Cerebellum (tissue), 4 donors: ENCODE measurements at places on chromosomes 6 and 20.
A peak's percentile ranks its signal among the peaks of the same experiment; 100 is the strongest.

DNA sequence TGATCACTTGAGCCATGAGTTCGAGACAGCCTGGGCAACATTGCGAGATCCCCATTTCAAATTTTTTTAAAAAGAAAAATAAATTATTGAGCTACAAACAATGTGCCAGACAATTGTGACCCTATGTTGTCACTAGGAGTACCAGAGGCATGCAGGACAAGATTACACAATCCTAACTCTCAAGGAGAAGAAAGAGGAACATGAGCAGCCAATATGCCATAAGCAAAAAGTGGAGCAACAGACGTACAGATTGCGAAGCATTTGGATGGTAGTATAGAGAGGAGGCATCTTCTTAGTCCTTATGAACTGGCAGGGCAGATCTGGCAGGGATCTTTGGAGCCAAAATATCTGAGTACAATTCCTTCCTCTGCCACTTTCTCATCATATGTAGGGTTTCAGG, 156.4 kb downstream of the OR2B2 start:
- no peak for DNase-seq

GRCh38 chr6:53795702-53796450, 1.1 kb downstream of the LRRC1 start:
- peak; percentile 19 for DNase-seq

DNA sequence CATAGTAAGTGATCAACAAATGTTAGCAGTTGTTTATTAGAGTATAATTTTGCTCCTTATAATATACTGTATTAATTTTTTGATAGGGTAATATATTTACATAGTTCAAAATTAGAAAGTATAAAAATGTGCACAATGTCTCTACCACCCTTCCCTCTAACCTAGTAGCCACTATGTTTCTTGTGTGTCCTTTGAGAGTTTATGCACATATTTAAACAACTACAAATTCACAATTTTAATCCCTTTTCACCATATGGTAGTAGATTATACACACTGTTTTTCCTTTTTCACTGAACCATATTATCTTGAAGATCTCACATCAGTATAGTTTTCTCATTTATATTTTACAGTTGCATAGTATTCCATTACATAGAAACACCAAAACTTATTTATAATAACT, 194.9 kb downstream of the ASCC3 start:
- no peak for DNase-seq

- DNase-seq, result peak; percentile 98
These were observed at the start of gene KIZ for GRCh38 chr20:21125849-21126580. Gene KIZ, plus strand, starts transcription at chr20:21126082. Its CDS starts 34 bp downstream, at chr20:21126116.

- DNase-seq, result peak; percentile 54
These were observed at the start of gene ATP9A for GRCh38 chr20:51767867-51768758. Gene ATP9A, minus strand, starts transcription at chr20:51768390. Its CDS starts 21 bp downstream, at chr20:51768369.

DNA sequence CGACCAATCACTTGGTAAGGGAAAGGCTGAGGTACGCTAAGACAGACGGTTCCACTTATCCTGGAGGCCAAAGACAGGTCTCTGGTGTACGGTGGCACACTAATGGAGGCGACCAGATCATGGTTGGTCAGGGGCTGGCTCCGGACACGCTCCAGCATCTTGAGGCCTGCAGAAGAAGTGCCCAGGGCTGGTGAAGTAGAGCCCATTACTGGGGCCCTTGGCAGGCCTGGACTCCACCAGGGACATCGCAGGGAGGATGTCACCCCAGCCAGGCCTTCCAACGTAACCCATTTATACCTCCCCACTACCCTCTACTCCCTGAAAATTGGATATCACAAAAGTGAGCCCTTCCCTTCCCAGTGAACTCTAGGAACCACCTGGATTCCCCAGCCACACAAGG, 16.2 kb downstream of the KHDC1L start:
- DNase-seq, result no peak

GRCh38 chr6:15368186-15368585, 122.3 kb downstream of the JARID2 start:
- no peak for DNase-seq

DNA sequence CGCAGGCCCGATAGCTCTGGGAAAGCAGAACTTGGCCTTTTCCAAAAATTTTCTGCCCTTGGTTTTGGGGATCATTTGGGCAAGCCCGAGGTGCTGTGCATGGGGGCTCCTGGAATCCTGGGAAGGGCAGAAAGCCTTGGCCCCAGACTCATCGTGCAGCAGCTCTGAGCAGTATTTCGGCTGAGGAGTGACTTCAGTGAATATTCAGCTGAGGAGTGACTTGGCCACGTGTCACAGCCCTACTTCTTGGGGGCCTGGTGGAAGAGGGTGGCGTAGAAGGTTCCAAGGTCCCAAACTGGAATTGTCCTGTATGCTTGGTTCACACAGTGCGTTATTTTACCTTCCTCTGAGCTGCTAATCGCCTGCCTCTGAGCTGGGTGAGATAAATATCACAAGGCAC, 1.1 kb upstream of the BMP2 start:
- no peak for DNase-seq

- no peak for DNase-seq
These were observed 84.6 kb downstream of the DCDC2 start for GRCh38 chr6:24273096-24273870.

DNA sequence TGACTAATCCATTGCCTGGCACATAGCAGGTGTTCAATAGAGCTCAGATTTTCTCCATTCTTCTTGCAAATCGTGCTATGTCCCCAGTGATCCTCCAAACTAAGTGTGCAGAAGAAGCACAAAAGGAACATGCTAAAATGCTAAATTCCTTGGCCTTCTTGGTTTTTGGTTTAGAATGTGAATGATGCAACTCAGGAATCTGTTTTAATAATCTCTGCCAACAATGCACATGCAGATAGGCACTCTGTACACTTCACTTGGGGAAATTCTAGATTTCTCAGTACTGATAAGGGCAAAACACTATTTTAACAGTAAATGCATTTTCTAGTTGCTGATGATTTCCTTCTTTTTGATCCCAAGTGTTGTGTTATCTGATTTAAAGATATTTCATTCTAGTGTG, 35.2 kb downstream of the SLC22A1 start:
- DNase-seq, result no peak

- DNase-seq, result no peak
These were observed 235.3 kb upstream of the NRSN1 start for GRCh38 chr6:23890543-23891227.

GRCh38 chr20:58340853-58341252, 31.3 kb downstream of the RAB22A start:
- DNase-seq, result no peak

- no peak for DNase-seq
These were observed 51.5 kb upstream of the KIF25 start for GRCh38 chr6:167946007-167946406.

- DNase-seq, result peak; percentile 55
These were observed 76.2 kb downstream of the LYRM2 start for GRCh38 chr6:89562093-89562973.

DNA sequence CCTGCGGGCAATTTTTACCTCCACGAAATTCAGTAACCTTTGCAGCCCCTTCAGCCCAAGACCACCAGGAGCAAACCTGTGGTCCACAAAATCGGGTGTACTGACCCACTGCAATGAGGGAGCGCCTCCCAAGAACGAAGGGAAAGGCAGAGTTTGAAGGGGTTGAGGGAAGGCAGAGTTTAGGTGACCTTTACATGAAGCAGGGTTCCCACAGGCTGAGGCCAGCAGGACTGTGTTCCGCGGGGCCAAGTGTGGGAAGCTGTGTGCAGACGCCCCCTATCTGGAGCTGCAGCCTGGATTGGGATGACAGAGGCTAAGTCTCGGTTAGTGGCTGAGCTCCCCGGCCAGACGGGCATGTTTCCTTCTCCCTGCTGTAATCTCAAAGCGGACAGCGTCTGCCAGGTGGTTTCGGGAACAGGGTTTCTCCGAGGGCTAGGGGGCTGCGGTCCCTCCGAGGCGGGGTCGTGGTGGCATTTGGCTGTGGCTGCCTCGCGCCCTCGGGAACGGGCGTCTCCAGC, 826 bp upstream of the PYGB start:
- no peak for DNase-seq

DNA sequence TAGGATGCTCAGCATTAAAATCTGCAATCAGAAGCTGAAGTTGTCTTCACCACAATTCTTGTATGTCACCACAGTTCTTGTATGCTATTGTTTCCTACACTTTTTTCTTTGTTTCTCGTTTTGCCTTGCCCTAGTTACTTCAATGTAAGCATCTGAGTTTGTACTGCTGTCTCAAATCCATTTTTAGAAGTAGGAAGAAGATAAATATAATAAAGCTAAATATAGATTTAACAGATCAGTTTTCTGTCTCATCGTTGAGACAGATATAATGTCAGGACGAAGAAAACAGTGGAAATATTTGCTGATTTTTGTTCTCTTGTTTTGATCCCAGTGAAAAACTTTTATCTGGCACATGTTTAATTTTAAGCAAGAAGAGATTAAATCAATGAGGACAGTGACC, 318.0 kb downstream of the QKI start:
- DNase-seq, result no peak

GRCh38 chr6:40343877-40344565, 243.1 kb downstream of the LRFN2 start:
- no peak for DNase-seq

- DNase-seq, result no peak
These were observed 11.1 kb downstream of the UCKL1 start for GRCh38 chr20:63945031-63945658.

GRCh38 chr6:170296423-170296745, 5.5 kb upstream of the DLL1 start:
- no peak for DNase-seq

DNA sequence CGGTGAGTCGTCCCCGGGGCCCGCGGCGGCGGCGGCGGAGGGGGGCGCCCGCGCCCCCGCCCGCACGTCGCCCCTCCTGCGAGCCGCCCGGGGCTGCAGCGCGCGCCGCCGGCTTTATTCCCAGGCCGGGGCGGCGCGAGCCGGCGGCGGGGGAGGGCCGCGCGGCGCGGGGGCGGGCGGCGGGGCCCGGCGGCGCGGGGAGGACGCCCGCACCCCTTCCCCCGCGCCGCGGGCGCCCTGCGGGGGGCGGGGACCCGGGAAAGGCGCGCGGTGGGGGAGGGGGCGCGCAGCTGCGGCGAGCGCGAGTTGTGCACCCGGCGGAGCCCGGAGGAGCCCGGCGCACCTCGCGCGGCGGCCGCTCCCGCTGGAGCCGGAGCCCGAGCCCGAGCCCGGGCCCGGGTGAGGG, 646 bp downstream of the HMGA1 start:
- peak; percentile 52 for DNase-seq

- DNase-seq, result no peak
These were observed 171.8 kb upstream of the COL21A1 start for GRCh38 chr6:56419191-56419590.

DNA sequence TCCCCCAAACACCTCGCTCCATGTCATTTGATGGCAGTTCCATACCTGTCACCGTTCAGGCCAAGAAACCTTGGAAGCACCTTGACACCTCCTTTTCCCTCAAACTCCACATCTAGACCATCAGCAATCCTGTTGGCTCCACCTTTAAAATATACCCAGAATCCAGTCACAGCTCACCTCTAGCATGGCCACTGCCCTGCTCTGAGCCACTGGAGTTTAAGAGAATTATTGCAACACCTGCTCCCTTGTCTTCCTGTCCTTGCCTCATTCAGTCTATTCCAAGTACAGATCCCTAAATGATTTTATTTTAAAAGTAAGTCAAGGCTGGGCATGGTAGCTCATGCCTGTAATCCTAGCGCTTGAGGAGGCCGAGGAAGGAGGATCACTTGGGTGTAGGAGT, 11.6 kb upstream of the TRIB3 start:
- DNase-seq, result no peak

- DNase-seq, result no peak
These were observed 40.3 kb downstream of the PTPN1 start for GRCh38 chr20:50550531-50550930.

- DNase-seq, result no peak
These were observed 63.8 kb downstream of the ELOVL5 start for GRCh38 chr6:53284901-53285300.

- DNase-seq, result no peak
These were observed 413.0 kb downstream of the PREX1 start for GRCh38 chr20:48414786-48415185.

GRCh38 chr6:4466261-4466660, 309.9 kb upstream of the CDYL start:
- no peak for DNase-seq

DNA sequence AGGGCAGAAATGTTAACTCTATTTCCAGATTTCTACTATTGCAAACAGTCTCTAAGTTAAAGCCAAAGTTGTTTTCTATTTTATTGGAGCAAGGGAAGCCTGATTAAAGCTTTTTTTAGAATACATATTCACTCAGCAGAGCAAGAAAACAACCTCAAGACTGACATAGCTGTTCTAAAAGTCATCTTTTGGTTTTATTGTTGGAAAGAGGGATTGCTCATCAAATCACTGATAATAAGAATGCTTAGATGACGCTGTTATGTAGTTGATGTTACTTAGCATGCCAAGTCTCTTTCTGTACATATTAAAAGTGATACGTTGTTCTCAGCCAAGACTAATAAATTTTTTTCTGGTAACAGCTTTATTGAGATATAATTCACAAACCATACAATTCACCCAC, 172.6 kb upstream of the LAMA2 start:
- DNase-seq, result no peak

- no peak for DNase-seq
These were observed 126.5 kb downstream of the REV3L start for GRCh38 chr6:111356551-111356950.

- DNase-seq, result no peak
These were observed 11.8 kb downstream of the GFRA4 start for GRCh38 chr20:3651204-3651962.

GRCh38 chr20:42790111-42790510, 399.6 kb downstream of the PTPRT start:
- no peak for DNase-seq

- DNase-seq, result no peak
These were observed 22.9 kb downstream of the NT5E start for GRCh38 chr6:85472744-85473143.

- no peak for DNase-seq
These were observed 240.4 kb downstream of the TBC1D32 start for GRCh38 chr6:121093928-121094327.

GRCh38 chr6:127100510-127101140, 17.8 kb upstream of the RSPO3 start:
- DNase-seq, result peak; percentile 9

- no peak for DNase-seq
These were observed 21.8 kb upstream of the DACT2 start for GRCh38 chr6:168341280-168341900.

DNA sequence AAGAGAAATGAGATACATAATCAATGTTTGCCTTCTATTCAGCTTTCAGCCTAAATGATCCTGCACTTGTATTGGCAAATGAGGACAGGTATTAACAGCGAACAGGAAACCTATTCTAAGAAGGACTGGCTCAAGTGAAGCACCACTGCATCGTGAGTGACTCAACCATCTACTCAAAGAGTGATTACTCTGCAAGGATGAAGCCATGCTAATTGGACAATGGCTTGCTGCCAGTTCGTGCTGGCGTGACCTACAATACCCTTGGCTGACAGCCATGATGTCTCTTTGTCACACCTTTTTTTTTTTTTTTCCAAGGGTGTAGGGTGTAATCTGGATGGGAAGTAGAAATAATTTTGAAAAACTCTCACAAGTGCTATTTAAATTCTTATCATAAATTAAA, 104.9 kb downstream of the GJA10 start:
- DNase-seq, result peak; percentile 50

GRCh38 chr6:66103354-66103753, 396.3 kb upstream of the EYS start:
- no peak for DNase-seq

- DNase-seq, result no peak
These were observed 18.5 kb downstream of the CST8 start for GRCh38 chr20:23509247-23509913.

- no peak for DNase-seq
These were observed 12.0 kb downstream of the ZCCHC3 start for GRCh38 chr20:309306-309840.

GRCh38 chr20:48550814-48551213, 277.0 kb downstream of the PREX1 start:
- DNase-seq, result no peak
